ENCODE measurements at places on chromosomes 5 and 9.

DNA sequence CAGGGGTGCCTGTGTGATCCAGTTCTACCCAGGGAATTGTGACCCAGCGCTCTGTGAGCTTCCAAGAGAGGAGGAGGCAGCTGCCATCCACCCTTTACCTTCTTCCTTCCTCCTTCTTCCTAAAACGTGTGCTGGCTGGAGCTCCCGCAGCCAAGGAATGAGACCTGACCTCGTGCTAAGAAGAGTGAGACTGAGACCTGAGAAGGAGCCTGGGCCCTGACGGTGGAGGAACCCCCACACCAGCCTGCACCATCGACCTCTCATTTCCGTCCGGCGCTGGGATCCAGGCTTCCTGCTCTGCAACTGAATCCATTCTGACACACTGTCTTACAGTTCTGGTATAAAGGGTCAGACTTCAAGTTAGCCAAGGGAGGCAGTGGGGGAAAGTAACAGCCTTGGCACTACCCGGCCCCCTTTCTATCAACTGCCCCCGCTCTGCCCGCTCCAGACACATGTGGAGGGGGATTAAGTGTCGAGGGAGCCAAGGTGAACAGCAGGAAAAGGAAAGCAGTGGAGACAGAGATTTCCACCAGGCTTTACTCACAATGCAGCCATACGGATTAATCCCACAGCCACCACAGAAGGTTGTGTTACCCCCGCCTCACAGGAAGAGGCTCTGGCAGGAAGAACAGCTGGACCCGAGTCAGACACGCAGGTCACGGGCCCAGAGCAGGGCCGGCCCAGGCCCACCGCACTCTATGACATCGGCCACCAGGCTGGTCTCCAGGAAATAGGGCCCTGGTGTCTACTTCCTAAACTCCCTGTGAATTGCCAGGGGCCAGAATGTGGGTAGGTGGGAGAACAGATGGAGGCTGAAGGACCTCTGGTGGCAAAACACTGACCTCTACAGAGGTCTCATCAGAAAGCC, 15.8 kb downstream of the MGAT1 start:
- DNase-seq: no peak

DNA sequence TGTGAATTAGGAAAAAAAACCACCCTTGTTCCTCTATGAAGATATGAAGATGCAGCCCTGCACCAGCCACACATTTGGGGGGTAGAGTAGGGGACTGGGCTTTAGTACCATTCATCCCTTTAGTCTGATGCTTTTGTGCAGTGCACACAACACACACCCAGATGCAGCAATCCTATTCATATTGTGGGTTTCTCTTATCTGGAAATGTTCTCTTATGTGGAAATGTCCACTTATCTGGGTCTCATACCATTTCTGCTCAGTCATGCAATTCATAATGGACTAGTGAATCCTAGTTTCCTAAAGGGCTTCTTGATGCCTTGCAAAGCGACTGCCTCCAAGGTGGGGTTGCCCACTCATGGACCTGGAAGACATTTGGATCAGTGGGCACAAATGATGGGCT, 47.8 kb downstream of the C9orf152 start:
- no peak for DNase-seq

GRCh38 chr5:74153255-74153790, 487.2 kb downstream of the ENC1 start:
- no peak for DNase-seq

DNA sequence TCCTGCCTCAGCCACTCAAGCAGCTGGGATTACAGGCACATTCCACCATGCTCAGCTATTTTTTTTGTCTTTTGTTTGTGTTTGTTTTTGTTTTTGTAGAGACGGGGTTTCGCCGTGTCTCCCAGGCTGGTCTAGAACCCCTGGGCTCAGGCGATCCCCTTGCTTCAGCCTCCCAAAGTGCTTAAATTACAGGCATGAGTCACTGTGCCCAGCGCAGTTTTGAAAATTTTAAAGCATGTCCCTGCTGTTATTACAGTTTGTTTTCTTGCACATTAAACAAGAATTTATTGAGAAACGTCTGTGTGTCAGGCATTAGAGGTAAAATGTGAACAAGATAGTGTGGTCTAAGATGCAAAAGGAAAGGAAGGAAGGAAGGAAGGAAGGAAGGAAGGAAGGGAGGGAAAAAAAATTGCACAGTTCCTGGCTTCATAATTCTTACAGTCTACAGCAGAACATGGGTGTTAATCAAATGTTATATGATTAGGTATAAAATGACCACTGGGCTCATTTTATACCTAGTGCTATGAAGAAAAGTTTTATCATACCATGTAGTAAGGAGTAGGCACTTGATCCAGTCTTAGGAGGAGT, 205.4 kb downstream of the SNX18 start:
- no peak for DNase-seq

- DNase-seq: no peak
Observed at GRCh38 chr9:127210851-127211730, 53.5 kb upstream of the GARNL3 start.

DNA sequence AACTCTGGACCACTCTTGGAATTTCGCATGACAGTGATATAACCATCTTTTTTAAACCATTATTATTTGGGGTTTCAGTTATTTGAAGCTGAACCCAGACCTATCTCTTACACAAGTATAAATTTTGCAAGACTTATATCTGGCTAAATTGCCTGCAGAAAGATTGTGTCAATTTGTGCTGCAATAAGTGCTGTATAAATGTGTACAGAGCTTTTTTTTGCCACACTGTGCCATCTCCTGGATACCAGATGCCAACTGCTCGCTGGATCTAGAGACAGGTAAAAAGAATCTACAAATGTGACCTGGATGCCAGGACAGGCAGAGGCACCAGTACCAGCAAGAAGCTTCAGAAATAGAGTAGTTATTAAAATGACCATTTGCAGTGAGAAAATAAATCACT, 25.9 kb upstream of the TTC39B start:
- no peak for DNase-seq

GRCh38 chr5:37839407-37840052, at the start of gene GDNF:
GDNF (minus strand) TSS chr5:37840041; CDS start chr5:37834796, 5,245 bp downstream.
- no peak for DNase-seq

DNA sequence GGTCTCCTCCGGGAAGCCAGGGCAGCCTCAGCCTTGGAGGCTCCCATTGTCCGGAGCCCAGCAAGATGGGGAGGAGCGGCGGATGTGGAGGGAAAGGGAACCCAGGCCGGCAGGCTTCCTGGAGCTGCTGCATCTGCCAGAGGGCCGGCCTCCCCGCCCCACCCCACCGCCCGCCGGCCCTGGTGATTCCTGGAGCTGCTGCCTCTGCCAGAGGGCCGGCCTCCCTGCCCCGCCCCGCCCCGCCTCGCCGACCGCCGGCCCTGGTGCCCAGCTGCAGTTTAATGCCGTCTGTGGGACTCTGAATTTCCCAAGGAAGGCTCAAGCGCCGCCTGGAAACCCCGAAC, 31.6 kb downstream of the EXD3 start:
- DNase-seq: no peak

DNA sequence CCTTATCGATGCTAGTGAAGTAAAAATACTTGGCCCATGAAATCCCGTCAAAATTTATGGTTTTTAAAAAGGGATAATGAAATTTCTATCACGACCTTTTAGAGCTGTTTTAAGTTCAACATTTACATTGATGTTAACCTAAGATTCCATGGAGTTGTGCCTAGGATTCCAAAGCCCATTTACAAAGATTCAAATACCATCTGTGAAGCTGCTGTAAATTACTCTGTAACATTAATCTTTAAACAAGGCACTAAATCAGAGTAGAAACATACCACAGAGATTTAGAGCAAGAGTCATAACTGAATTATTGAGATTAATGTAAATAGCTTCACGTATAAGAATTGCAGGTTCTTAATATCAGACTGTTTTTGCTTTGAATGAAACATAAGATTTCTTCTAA, 17.7 kb downstream of the POU5F2 start:
- no peak for DNase-seq

- no peak for DNase-seq
Observed at GRCh38 chr5:127834094-127834531, 130.9 kb downstream of the CCDC192 start.

GRCh38 chr5:4514067-4514648, 626.0 kb upstream of the ADAMTS16 start:
- no peak for DNase-seq

- DNase-seq: no peak
Observed at GRCh38 chr9:127790094-127790855, 4.4 kb downstream of the CDK9 start.

- no peak for DNase-seq
Observed at GRCh38 chr9:4530375-4530774, 40.1 kb downstream of the SLC1A1 start.

DNA sequence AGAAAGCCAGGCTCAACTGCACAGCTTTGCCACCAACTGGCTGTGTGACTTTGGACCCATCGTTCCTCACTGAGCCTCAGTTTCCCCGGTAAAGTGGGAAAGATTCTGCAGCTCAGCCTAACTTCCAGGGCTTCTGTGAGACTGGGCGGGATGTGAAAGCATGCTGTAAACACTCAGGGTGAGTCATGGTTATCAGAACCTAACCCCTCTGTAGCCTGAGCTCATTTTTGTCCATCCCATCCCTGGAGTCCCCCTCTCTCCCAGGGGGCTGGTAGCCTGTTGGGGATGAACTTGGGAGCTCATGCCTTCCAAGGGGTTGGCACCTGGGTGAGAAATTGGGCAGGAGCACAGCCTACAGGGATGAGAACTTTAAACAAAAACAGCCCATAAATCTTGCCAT, 2.3 kb downstream of the CCDC69 start:
- no peak for DNase-seq

- DNase-seq: no peak
Observed at GRCh38 chr5:160188141-160189015, 40.9 kb upstream of the FABP6 start.

DNA sequence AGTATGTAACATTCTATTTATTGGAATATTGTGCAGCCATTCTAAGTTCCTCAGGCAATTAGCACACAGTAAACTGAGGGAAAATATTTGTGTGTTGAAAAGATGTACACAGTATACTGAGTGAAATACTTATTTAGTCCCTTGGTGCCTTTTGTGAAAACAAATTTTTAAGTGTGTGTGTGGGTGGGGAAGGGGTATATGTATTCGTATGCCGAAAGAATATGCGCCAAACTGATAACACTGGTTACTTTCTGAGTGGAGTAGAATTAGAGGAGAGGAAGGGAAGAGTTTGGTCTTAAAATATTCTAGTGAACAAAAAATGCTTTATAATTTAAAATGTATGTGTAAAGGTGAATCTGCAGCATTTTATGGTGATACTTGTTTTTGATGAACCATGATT, 3.1 kb downstream of the DCP2 start:
- no peak for DNase-seq

GRCh38 chr5:178790371-178790770, 59.9 kb upstream of the ZNF354A start:
- no peak for DNase-seq

- no peak for DNase-seq
Observed at GRCh38 chr9:211557-211956, 3.1 kb upstream of the DOCK8 start.

- DNase-seq: no peak
Observed at GRCh38 chr9:130971294-130971849, 32.3 kb upstream of the FIBCD1 start.

DNA sequence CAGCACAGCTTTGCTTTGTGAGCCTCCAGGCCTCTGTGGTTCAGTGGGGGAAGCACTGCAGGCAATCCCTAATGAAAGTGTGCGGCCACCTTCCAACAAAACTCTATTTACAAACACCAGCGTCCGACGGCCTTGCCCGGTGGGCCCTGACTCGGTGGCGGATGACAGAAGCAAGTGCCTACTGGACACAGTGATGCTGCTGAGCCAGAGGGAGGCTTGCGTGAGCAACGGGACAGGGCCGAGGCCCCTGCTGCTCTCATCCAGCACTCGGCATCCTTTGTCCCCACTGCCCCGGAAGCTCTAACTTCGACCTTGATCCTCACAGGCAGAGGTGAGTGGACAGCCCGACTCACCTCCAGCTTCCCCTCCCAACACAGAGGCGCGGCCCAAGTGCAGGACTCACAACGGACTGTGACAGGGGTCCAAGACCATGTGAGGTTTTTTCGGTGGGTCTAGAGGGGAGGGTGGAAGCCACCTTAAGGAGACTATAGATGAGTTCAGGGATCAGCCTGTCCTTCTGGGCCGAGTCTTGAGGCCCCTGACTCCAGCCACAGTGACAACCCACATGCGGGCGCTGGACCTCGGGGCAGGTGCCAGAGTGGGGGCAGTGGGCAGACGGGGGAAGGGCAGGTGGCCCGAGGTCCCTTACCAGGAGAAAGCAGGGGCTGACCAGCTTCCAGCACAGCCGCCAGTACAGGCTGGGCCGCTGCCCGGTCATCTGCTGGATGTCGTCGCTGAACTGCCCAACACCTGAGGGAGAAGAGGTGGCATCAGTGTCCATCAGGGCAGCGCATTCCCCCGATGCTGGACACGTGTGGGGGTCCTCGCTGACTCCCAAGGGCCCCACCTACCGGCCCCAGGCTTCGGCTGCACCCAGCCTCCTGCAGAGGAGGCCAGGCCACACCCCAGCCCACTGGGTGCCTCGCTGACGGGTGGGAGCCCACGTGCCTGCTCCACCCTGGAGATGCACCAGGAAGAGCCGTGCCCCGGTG, 39.4 kb downstream of the SLC6A3 start:
- DNase-seq: no peak

DNA sequence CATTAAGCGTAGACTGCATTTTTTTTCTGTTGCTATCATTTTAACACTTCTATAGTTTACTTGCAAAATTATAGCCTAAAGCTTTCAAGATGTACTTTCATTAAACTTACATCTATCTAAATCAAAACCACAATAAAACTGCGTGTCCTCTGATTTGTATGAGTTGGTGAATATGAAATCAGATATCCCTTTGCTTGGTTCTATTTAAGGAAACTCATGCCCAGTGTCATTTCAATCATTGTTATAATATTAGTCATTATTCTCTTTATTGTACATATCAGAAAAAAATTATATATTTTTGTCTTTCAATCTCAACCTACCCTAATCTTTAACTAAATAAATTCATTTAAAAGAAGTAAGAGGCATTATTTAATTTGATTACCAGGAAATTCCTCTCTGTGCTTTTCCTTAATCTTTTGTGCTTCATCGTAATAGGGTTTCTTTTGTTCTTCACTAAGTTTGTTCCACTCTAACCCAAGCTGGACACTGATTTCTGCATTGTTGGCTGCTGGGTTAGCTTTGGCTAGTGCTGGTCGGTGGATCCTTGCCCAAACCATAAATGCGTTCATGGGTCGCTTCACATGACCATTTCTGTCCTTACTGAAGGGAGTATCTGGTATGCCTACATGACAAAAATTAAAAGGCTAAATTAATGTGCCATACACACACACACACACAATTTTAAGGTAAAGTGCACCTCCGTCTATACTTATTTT, 3.8 kb downstream of the SOX30 start:
- no peak for DNase-seq

- no peak for DNase-seq
Observed at GRCh38 chr5:16740811-16741392, 124.1 kb upstream of the RETREG1 start.

GRCh38 chr5:3656803-3657202, 61.2 kb downstream of the IRX1 start:
- no peak for DNase-seq

All from activated T-cell treated with anti-CD3 and anti-CD28 coated beads for 4 hours (primary cell).